NCI-H2081 treated with DMSO at 0.1 percent for 48 hours (cell line): ENCODE measurements at places on chromosomes 13 and 19.

- DNase-seq: no peak
Observed at GRCh38 chr19:38375098-38375493, 725 bp downstream of the PSMD8 start.

DNA sequence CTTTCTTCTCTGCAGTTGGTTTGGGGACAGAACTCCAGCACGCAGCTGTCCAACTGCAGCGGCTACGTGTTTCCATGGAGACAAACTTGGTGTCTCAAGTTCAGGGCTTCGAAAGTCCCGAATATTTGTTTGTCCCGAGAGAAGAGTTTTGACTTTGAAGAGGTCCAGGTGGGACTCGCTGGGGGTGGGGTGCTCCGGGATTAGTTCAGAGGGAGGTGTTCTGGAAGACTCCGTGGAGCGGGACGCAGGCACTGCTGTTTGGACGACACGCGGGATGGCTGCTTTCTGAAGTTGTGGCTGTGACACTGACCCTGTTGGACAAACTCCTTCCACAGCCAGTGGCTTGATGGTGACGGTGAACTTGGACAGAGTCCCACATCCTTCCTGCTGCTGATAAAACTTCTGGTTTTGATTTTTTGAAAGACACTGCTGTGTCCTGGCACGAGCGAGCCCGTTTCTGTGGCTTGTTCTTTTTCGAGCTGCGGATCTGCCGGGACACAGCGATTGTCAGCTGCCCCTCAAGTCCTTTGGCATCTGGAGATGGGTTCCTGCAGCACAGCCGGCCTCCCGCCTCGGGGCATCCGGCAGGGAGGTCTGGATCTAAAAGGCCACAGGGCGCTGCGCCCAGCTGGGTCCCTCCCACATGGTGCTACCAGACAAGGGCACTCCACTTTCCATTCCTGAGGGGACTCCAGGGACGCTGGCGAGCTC is 15.9 kb upstream of the RANBP3 start:
- no peak for DNase-seq

- DNase-seq: no peak
Observed at GRCh38 chr19:6273701-6274601, 5.8 kb downstream of the MLLT1 start.

- DNase-seq: no peak
Observed at GRCh38 chr19:10332158-10332964, 968 bp downstream of the RAVER1 start.

GRCh38 chr19:36152352-36153091 is at the start of gene COX7A1:
Gene COX7A1, minus strand, starts transcription at chr19:36152447. Its CDS starts 40 bp downstream, at chr19:36152407.
- DNase-seq: no peak

DNA sequence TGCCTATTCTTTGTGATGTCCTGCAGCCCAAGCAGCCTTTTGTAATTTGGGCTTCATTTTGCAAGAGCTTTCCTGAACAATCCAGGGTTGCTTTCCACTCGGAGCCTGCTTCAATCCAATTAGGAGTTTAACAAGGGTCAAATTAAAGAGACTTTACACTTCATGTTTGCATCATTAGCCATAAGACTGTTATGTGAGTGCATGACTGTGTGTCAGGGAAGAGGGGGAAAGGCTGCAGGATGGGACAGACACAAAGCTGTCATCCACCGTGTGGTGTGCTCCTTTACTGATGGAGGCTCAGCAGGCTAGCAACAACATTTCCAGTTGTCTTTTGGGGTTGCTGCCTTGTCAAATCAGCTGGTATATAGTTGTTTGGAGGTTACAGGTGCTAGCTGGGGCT is 23.7 kb upstream of the MAB21L1 start:
- no peak for DNase-seq

GRCh38 chr19:29845574-29846176 is 33.9 kb downstream of the CCNE1 start:
- no peak for DNase-seq

GRCh38 chr19:51327066-51328001 is 14.6 kb downstream of the VSIG10L start:
- no peak for DNase-seq

GRCh38 chr13:38582133-38582532 is 104.7 kb upstream of the FREM2 start:
- peak; percentile 61 for DNase-seq

DNA sequence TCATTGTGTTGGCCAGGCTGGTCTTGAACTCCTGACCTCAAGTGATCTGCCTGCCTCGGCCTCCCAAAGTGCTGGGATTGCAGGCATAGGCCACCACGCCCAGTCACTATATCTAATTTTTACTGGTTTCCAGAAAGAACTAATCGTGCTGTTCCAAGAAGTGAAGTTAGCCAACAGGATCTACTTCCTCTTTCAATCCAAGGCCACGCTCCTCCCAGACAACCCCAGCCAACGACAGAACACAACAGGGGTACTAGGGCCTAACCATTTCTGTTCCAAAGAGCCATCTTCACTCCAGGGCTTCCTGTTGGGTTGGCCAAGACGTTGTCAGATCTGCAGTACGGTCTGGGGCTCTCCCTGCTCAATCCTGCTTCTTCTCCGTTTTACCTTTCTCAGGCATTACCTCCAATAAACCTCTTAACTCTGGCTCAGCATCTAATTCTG is 7.0 kb upstream of the LSM14A start:
- DNase-seq: no peak

DNA sequence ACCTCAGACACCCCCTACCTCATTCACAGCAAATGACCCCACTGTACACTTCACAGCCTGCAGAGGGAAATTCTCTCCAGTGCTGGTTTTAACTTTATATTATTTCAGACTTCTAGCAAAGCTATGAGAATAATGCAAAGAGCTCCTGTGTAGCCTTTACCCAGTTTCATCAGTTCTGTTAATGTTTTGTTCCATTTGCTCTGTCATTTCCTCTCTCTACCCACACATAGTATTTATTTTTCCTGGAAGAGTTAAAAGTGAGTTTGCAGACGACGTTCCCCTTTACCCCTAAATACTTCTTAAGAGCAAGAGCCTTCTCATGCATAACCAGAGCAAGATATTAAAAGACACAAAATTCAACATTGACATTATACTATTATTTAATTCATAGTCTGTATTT is 49.9 kb upstream of the ADGRE1 start:
- DNase-seq: no peak

GRCh38 chr13:93226065-93226622 is 463 bp upstream of the GPC6 start:
- no peak for DNase-seq

GRCh38 chr13:69948016-69948415 is 159.6 kb upstream of the ATXN8OS start:
- DNase-seq: no peak

- DNase-seq: no peak
Observed at GRCh38 chr19:21317821-21318220, 11.4 kb downstream of the ZNF708 start.

GRCh38 chr13:89610881-89611280 is 1736.6 kb upstream of the MIR17HG start:
- no peak for DNase-seq

DNA sequence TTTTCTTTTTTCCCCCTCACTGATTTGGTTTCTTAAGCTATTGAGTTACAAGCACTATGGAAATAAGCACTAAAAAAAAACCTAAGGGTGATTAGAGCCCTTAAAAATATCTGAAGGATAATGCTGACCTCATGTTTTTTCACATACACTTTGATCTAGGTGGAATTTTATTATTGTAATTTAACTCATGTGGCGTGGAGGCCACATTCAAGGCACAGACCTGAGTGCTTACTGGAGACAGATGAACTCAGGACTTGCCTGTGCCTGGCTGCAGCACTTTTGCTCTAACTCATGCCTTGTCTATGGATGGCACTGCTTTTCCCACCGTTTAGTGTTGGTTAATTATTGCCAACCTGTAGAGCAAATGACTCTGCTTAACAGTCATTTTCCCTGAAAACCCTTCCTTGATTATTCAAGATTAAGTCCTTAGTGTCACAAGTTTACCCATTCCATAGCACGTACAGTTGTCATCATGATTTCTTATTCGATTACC is 541.4 kb downstream of the GPC6 start:
- no peak for DNase-seq

DNA sequence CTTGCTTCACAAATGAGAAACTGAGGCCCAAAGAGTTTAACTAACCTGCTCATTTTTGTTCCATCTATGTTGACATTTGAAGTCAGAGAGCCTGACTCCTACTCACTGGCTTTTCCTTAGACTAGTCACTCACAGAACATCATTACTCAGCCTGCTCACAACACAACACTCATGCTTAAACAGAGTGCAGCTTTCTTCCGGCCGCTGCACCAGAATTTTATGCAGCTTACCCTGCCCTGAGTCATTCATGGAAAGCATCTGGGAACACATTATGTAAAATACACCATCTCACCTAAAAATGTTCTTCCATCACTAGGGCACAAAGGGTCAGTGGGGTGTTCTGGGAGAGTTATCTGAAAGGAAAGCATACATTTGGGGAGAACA is 303.4 kb downstream of the SPRY2 start:
- DNase-seq: no peak

DNA sequence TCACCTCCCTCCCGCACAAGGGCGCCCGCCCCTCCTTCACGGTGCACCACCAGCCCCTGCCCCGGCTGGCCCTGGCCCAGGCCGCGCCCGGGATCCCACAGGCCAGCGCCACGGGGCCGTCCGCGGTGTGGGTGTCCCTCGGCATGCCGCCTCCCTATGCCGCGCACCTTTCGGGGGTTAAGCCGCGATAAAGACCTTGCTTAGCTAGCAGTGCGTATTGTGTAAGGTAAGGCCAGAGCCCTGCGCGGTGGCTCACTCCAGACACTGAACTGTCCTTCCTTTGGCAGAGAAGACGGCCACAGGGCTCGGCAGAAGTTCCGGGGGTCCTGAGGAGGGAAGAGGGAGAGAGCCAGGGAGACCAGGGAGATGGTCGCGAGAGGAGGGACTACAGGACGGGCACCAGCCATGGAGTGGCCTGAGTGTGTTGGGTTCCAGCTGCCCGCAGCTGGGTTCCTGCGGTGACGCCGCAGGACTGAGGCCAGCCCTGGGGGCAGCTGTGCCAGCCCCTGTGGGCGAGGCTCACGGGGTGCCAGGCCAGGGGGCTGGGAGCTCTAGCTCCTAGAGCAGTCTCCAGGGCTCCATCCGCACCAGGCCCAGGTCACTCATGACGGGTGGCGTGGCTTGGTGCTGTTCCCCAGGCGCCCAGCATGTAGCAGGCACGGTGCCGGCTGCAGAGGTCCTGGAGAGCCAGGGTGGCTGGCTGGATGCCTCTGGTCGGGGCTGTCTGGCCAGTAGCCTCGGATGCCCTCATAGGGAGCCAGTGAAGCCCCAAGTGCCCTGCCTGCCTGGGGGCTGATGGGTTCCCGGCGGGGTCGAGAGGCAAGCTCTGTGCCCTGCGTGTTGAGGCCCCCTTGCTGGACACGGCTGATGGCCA is 7.7 kb downstream of the PLEKHJ1 start:
- no peak for DNase-seq

DNA sequence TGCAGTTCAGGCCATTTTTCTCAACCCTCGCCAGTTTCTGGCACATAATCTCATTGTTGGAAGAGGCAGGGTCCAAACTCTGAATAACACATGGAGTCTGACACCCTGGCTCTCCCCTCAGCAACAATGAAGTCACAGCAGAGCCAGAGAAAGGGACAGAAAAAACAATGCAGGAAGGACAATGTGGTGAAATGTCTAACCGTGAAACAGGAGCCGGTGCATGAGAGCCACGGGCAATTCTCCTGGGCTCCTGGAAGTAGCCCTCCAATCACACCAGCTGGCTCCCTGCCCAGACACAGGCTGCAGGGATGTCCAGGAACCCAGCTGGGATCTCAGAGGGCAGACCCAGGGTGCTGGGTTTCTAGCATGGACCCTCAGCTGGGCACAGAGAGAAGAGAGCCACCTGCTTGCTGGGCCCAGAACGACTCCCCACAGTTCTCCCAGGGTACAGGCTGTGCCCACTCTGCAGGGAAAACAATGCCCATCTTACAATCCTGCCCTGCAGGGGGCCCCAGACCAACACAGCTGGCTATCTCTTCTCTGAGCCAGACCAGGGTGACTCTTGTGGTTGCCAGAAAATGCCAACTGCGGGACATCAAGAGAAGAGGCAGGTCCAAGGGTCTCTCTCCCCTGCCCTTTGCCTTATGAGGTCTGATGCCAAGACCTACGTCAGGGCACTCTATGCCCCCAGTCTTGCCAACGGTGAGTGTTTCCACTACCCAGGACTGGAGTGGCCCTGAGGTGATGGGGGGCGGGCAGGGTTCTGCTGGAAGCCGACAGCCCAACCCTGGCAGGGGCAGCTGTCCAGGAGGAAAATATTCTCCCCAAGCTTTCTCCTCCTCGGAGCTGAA is 64.5 kb downstream of the CEBPG start:
- DNase-seq: no peak

GRCh38 chr13:51644654-51645053 is 60.4 kb downstream of the WDFY2 start:
- no peak for DNase-seq

GRCh38 chr13:33401238-33401637 is 115.7 kb upstream of the STARD13 start:
- DNase-seq: no peak

- no peak for DNase-seq
Observed at GRCh38 chr19:872266-872951, 12.9 kb downstream of the CFD start.

GRCh38 chr19:1181606-1182005 is 7.5 kb upstream of the SBNO2 start:
- DNase-seq: no peak

DNA sequence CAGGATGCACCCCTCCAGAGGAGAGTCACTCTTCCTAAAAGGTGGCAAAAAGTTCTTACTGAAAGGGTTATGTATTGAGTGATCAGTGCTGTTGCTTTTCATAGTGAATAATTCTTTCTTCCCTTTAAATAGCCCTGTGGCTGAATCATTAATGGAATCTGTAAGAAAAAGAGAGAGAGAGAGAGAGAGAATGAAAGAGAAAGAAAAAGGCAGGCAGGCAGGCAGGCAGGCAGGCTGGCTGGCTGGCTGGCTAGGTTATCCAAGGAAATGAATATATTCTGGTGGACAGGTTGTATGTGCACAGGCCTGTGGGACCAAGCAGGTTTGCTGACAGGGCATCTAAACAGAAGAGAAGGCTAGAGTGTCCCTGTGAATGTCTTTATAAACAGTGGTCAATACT is 100.5 kb downstream of the DLEU7 start:
- DNase-seq: no peak

GRCh38 chr13:29021311-29021710 is 201.2 kb downstream of the MTUS2 start:
- DNase-seq: no peak

DNA sequence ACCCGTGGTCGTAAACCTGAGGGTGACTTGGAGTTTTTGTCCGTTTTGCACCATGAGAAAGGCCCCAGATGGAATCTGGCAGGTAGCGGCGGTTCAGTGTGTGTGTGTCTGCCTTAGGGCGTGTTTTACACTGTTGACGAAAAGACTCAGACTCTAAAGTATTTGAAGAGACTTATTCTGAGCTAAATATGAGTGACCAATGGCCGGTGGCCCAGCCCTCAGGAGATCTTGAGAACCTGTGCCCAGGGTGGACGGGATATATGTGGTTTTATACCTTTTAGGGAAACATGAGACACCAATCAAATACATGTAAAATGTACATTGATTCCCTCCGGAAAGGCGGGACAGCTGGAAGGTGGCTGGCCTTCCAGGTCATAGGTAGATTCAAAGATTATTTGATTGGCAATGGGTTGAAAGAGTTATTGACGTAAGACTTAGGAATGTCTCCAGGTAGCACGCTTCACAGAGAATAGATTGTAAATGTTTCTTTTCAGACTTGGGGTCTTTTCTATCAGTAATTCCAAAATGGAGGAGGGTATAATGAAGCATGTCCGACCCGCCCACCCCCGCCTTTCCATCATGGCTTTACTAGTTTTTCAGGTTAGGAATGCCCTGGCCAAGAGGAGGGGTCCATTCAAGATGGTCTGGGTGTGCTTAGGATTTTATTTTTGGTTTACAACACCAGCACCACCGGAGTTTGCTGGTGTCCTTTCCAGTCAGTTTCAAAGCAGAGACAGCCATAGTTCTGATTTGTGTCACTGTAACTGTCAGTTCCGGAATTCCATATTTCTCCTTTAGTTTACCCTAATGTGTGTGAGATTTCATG is 1.0 kb upstream of the ZNF529 start:
- DNase-seq: no peak
